ENCODE measurements at places on chromosomes 7 and 10.

- DNase-seq = no peak
These were observed 4.6 kb downstream of the CDK13 start for GRCh38 chr7:39954694-39955093.

DNA sequence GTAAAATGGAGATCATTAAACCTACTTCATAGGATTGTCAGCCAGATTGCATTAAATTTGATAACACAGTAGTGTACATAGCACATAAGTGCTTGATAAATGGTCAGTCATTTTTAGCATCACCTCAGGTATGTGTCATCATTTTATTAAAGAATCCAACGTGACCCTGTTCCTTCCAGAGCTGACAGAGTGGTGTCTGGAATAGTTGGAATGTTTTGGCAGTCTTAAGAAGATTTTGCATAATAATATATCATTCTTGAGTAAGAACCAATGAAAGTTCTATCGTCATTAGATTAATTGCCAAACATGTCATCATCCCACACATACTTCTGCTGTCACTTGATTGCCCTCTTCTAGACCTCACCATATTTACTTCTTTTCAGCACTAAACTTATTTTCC is 451.4 kb upstream of the POM121L12 start:
- no peak for DNase-seq

DNA sequence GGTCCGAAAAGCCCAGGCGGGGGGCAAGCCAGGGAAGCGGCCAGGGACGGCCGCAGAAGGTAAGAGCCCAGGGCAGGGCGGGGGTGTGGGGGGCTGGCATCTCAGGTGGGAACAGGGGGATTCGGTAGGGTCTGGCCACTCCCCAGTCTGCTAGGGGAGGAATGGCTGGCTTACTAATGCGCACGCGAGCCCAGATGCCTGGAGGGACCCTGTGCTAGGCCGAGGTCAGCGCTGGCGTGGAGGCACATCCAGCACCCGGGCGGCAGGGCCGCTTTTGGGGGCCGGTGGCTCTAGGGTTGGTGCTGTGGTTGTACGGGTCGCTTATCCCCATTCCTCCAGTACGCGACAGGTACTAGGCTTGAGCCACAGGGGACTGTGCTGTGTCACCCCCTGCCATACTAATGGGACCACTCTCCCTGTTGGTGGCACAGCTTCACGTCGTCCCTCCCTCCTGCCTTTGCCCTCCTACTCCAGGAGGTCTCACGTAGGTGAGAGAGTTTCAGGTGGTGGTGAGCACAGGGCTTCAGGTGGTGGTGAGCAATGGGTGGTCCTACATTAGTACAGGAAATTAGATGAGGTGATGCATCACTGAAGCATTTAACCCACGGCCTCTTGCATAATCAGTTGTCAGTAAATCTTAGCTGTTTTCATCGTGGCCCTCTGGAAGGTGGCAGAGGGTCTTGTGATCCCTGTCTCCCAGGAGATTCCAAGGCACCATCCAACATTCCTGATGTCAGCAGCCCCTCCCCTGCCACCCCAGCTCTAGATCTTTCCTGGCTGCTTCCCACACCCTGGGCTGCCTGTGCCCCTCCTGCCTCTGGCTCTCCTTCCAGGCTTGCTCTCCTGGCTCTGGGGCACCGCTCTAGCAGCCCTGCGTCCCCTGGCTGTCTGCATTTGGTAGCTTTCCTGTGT is 971 bp downstream of the AEBP1 start:
- no peak for DNase-seq

GRCh38 chr7:106022193-106022821 is 59.2 kb downstream of the CDHR3 start:
- no peak for DNase-seq

DNA sequence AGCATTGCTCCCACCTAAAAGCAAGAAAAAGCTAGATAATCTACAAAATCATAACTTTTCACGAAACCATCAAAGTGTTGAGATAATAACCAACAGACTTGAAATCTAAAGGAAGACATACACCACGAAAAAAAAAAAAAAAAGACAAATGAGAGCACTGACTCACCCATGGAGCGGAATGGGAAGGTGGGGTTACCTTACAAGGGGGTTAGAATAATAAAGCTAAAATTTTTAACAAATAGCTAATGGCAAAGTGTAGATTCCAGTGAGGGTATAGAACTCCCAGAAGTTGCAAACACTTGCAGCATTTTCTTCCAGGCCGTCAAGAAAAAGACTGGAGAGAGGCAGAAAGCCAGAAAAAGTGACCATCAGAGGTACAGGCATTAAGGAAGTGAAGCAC is 27.2 kb downstream of the IPMK start:
- DNase-seq = no peak

- DNase-seq = no peak
These were observed 14.8 kb upstream of the AKR1C3 start for GRCh38 chr10:5079306-5079830.

GRCh38 chr10:124056337-124056980 is 36.9 kb downstream of the CHST15 start:
- DNase-seq = no peak

DNA sequence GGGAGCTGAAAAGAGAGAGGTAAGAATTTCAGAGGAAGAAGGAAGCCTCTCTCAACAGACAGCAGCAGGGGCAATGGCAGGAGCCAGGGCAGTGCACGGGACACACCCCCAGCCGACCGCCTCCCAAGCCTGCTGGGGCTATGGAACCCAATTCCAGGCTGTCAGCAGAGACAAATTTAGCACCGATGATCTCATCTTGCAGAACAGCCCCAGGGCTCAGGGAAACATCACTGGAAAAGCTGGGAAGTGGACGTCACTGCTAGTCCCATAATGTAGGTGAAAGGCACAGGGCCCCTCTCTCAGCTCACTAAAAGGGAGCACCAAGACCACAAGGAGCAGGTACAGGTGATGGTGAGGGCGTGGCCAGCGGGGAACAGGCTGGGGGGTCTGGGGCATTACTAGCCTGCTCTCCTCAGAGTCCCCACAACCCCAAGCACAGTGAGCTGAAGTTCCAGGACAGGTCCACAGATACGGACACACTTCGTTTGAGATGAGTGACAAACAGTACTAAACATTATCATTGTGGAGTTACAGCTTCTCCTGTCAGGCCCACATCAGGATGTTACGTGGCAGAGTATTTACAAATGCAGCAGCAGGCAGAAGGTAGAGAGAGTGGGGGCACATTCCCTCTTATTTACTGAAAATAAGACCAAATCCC is 103.7 kb downstream of the PLXNA4 start:
- DNase-seq = no peak

DNA sequence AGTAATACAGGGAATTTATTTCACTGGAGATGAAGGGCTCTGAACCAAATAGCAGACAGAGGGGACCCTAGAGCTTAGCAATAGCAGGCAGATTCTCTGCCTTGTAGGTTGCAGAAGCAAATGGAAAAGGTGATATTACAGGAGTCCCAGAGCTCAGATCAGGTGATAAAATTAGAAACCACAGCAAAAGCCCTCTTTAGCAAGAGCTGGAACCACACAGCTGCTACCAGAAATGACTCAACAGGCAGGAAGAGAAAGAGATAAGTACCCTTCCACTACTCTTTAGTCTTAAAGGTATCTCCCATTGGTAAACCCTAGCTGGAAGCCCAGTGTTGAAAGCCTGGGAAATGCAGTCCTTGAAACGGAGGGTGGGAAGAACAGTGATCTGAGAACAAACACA is 535.6 kb upstream of the GHITM start:
- DNase-seq = no peak

DNA sequence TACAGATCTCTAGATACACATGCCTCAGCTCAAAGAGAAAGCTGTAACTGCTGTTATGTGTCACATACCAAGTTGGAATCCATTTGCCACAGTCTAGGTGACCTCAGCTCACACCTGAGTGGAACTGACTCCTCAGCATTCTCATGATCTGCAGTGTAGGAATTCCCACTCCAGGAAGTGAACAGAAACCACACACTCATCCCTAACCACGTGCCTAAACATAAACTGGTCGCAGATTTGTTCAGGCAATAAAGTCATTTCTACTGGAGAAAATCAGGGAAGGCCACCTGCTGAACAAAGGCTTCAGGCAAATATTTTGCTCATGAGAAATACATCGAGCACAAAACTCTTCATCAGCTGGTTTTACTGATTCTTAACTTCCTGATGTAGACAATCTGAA is 23.0 kb upstream of the ZMYND11 start:
- DNase-seq = no peak
